ENCODE measurements at places on chromosomes 5 and 9.

DNA sequence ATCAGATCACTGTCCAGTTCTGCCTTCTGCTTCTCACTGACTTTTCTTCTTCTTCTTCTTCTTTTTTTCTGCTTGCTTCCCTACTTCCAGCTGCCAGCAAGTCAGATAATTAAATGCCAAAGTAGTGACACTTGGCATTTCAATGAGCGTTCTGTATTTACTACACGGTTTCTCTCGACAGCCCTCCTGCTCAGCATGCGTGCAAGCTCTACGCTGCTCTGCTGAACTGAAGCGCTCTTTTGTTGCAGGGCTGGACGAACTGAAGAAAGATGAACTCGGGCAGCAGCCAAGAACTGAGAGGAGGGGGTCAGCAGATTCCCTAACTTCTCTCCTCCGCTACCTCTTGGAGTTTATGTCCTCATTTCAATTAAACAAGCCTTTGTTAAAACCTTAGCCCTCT lies 319.1 kb downstream of the GLIS3 start:
- no peak for DNase-seq

DNA sequence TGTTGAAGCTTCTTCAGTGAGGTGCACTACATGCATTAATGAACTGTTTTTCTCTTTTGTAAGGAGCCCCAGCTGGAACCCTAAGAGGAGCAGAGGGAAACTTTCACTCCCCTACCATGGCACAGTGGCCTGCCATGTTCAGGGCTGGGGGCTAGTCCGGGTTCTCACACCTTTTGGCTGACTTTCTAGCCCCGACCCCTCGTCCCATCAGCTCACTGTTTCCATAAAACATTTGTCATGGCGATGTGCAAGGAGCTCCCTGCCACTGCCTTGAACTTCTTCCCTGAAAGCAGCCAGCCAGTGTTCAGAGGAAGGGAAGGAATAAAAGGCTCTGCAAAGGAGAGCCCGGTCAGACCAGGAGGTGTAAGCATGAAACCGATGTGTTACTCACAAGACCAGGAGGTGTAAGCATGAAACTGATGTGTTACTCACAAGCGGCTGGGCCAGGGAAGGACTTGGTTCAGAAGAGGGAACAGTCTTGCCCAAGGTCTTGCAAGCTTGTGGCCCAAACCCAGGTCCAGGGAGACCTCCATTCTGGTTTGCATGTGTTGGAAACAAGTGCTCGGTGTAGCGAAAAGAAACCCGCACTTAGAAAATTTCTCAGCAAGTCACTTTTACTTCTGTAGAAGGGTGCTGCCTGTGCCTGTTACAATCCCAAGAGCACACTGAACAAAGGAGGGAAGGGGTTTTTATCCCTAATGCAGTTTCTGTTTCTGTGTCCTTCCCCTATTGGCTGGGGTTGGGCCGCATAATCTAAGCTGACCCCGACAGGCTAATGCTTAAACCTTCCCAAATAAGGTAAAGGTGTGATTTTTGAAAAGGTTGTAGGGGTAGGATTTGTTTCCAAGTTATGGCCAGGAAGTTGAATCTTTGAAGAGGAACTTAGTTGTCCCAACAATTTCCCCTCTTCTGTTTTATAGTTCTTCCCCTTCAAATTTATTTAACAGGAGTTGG lies 3.4 kb upstream of the ABO start:
- DNase-seq: no peak

DNA sequence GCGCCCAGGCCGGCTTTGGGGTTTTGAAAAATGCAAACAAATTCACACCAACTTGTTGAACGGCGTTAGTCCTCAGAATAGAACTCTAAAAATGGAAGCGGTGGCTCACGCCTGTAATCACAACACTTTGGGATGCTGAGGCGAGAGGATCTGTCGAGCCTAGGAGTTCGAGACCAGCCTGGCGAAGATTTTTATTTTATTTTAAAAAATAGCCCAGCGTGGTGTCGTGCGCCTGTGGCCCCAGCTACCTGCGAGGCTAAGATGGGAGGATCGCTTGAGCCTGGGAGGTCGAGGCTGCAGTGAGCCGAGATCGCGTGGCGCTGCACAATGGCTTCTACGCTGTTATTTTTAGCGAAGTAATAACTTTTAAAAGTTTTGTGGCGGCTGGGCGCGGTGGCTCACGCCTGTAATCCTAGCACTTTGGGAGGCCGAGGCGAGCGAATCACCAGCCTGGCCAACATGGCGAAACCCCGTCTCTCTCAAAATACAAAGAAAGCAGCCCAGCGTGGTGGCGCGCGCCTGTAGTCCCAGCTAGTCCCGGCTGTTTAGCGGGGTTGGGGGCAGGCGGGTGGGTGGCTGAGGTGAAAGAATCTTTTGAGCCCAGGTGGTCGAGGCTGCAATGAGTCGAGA lies 694 bp upstream of the PLIN2 start:
- DNase-seq: no peak

DNA sequence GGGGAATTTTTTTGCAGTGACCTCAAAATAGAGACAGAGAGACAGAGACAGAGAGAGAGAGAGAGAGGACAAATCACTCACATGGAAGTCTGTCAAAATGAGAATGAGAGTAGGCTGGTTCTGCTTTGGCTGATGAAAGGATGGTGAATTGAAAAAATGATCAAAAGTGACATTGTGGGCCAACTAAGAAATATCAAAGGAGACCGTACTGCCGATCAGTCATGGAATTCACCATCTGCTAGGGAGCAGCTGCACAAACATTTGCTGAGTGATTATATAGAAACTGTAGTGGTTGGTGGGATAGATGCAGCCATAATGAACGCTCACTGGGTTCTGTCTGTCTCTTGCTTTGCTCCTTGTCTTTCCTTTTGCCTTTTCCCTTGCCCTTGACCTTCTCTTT lies 476.6 kb upstream of the SGCD start:
- no peak for DNase-seq

DNA sequence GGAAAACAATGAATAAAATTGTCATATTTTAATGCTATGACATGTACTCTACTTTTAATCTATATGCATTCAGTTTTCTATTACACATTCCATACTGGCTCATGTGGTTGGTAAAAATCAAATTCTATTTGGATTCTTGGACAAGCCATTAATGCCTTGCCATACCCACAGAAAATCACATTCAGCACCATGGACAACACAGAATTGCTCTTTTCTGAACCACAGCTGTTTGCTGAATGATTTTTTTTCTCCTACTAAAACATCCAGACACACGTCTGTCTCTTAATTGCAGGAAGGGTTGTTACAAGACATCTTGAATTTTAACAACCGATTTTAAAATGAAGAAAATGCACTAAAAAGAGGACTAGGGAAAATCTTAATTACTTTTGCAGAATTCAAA lies 675.6 kb downstream of the BRINP1 start:
- no peak for DNase-seq

DNA sequence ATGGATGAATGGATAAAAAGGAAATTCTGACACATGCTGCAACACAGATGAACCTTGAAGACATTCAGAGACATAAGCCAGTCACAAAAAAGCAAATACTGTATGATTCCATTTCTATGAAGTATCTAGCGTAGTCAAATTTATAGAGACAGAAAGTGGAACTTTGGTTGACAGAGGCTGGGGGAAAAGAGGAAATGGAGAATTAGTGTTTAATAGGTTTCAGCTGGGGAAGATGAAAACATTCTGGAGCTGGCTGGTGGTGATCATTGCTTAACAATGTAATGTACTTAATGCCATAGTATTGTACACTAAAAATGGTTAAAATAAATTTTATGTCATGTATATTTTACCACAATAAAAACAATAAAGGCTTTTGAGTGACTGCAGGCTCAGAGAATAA lies 24.2 kb downstream of the PPIC start:
- no peak for DNase-seq

GRCh38 chr5:36078430-36078829 lies 11.7 kb upstream of the UGT3A2 start:
- DNase-seq: no peak

- DNase-seq: no peak
Observed at GRCh38 chr5:59256331-59256730, 637.2 kb downstream of the PDE4D start.

GRCh38 chr9:36936498-36936831 lies 97.6 kb downstream of the PAX5 start:
- DNase-seq: no peak

GRCh38 chr9:120030847-120031246 lies 549.1 kb downstream of the CDK5RAP2 start:
- no peak for DNase-seq

DNA sequence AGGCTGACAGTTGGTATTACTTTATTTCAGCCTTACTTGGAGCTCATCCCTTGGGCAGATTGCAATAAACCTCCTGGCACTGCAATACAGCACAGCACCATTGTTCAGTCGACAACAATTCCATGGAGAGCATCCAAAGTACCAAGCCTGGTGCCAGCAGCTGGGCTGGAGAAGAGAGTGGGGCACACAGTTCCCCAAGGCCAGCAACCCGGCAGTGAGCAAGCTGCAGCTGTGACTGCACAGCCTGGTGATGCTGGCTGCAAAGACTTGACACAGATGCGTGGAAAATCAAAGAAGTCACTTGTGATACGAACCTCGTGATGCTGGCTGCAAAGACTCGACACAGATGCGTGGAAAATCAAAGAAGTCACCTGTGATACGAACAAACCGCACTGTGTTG lies 125.4 kb downstream of the ATPSCKMT start:
- no peak for DNase-seq

GRCh38 chr5:57700484-57700883 lies 217.9 kb upstream of the ACTBL2 start:
- DNase-seq: no peak

DNA sequence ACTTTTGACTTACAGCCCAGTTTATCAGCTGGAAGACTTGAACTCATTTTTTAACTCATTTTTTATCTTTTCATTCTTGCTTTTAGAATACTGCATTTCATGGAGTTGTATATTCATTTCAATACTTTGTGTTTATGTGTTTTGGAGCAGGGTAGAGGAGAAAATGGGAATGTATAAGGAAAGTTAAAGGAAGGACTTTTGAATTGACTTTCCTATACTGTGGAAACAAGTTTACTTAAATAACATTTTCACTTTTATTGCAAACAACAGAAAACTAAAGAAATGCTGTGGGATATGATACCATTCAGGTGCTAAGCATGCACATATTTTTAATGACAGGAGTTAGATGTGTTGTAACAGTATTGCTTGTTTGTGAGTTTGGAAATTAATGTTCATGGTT lies 11.7 kb downstream of the NIPBL start:
- DNase-seq: no peak

DNA sequence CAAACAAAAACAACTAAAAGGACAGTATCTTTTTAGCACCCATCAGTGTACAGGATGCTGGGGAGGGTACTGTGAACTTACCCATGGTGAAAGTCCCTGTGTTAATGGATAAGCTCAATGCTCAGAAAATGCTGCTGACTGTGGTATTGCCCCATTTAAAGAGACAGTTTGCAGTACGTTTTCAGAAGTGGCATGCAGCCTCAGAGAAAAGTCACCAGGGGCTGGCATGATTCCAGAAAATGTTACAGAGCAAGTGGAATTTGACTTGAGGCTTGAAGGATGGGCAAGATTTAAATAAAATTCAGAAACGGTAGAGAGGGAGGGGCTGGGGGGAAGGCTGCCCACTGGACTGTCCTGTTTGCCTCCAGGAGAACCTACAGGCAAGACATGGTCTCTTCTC lies 7.2 kb downstream of the S1PR3 start:
- DNase-seq: no peak

Measured in stimulated activated CD8-positive, alpha-beta memory T cell treated with anti-CD3 and anti-CD28 coated beads, Interleukin-7, amount 100 ng/mL, for 1 hour (primary cell).